Left ventricle myocardium inferior (tissue), 1 donor: ENCODE measurements at places on chromosomes 5 and 9.
A peak's percentile ranks its signal among the peaks of the same experiment; 100 is the strongest.

DNA sequence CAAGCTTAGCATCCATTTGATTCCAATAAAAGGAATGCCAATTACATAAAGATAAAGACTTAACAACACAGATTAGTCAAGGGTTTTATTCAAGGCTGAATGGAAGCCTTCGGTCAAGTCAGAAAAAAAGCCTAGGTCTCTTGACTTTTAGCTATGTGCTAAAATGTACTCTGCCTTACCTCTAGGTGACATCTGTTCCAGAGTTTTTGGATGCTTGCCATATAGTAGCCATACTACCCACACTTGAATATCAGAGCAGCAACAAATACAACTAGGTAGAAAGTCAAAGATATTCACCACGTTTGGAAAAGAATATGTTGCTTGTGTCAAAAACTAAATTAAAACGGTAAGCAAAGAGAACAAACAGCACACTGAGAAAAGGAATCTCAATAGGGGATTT lies 484.7 kb downstream of the ELAVL2 start:
- DNase-seq: no peak

GRCh38 chr9:5321058-5321457 lies 16.5 kb upstream of the RLN2 start:
- no peak for DNase-seq

DNA sequence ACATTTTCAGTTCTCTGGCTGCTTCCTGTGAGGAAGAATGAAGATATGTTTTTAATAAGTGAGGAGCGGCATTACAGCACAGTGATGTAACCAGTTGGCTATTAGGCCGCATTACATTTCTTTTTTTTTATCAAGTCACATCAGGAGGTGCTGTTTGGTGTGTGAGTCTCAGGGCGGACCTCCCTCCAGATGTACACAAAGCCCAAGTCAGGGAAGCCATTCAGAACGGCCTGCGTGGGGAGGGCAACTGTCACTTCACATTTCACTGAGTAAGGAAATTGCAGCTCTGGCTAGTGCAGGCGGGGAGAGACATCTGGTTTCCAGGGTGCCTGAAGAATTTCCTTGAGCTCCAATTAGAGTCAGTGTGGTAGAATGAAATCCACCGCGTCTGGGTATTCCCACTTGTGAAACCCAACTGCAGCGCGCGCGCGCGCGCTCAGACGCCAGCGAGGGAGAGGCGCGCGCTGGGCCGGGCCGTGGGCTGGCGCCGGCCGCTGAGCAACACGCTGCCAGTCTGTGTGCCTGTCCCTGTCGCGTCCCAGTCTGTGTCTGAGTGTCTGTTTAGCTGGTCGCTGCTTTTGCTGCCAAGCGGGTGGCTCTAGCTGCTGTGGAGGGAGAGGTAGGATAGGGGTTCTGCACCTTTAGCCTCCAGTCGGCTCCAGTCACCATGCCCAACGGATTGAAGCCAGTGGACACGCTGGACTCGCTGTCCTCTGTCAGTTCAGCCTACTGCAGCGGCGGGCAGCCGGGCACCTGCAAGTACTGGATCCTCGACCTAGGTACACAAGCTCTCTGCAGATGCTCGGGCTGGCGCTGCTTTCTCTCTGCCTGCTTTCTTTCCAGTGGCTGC lies 140.8 kb upstream of the OTULINL start:
- DNase-seq: peak; percentile 72

DNA sequence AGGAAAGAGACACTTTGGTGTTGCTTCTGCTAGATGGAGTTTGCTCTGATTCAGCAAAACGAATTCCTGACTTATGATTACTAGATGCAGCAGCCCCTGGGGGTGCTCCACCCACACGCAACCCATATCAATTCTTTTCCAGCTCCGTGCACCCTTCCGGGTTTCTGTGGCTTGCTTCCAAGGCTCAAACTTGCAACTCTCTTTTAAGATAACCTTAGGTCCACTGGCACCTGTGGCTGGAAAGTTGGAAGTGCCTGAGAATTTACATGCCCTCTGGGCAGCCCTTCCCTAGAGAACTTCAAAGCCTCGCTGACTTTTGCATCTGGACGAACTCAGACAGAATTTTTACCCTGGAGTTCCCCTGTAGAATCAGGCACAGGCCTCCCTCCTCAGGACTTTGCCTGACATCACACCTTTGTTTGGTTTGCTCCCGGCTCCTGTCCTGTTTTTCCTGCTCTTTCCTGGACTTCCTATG lies 224.9 kb downstream of the SNX18 start:
- no peak for DNase-seq

- DNase-seq: no peak
Measured at GRCh38 chr9:124239249-124240073, 18.3 kb upstream of the NEK6 start.

DNA sequence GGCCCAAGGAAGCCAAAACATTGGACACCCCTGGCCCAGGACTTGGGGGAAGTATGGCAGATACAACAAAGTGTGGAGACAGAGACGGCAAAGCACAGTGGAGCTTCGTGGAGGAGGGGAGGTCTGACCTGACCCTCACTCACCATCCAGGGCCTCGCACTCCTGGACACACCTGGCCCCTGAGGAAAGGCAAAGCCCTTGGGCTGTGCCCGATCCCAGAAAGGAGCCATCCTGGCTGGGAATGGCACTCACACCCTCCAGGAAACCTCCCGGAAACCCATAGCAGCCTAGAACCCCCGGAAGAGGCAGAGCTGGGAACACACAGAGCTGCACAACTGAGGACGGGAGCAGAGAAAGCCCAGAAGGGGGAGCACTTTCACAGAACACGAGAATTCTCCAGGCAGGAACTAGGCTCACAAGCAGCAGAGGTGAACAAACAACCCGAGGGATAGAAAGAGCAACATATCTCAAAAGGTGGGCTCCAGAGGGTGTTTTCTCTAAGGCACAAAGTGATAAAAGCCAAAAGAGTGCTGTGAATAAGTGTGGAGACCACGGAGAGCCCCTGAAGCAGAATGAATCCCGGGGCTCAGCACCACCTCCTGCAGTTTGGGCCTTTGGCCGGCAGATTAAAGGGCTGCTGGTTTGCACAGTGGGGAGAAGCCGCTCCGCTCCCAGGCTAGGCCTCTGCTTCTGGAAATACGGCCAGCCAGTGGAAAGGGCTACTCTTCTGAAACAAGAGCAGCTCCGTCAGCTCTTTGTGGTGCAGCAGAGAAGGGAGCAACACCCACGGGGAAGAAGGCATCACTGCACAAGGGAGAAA lies 108.2 kb downstream of the UBE2R2 start:
- DNase-seq: peak; percentile 38

DNA sequence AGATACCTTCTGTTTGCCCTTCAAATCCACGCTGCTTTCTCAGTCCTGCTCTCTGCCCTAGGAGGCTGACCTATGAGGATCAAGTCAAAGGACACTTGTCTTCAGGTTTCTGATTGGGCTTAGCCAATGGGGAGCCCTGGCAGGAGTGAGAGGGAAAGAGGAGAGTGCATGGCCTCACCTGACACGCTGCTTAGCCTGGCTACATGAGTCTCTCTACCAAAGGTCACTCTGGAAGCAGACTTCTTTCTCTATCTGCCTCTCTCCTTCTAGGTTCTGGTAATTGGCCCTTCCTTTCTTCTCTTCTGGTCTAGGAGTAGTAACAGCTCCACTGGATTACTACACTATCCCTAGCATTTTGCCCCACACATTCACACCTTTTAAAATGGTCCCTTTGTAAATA lies 13.1 kb downstream of the ARSB start:
- DNase-seq: no peak

- no peak for DNase-seq
Measured at GRCh38 chr9:133634081-133634691, 2.0 kb upstream of the DBH start.

- DNase-seq: no peak
Measured at GRCh38 chr9:14768405-14769229, 46.1 kb upstream of the CER1 start.

DNA sequence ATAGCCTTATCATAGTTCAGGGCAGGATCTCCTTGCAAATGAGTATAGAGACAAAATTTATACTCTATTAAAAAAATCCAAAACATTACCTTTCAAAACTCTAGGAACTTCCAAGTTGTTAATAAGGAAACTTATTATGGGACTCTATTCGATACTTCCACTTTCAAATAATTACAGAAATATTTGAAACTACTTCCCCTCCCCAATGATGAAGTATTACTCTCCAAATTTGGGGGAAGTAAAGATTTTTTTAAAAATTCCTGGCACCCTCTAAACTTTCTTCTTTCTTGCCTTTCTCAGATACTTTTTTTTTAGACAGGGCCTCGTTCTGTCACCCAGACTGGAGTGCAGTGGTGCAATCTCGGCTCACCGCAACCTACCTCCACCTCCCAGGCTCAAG lies 35.1 kb downstream of the ANXA2R start:
- DNase-seq: no peak

- no peak for DNase-seq
Measured at GRCh38 chr5:27318701-27319100, 280.3 kb upstream of the CDH9 start.

DNA sequence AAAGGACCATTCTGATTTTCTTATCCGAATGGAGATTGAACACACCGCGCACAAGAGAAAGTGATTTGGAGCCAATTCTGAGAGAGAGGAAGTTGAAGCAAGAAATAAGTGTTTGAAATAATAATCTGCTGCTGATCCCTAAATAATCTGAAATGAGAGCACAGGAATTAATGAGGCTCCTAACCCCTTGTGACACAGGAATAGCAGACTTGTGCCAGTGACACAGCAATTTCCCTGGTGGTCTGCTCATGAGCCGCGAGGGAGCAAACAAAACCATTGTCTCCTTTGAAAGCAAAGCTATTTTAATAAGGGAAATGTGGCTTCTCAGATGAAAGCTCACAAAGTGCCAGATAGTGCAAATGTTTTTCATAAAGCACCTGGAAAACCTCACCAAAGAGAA lies 936.1 kb upstream of the WWC1 start:
- no peak for DNase-seq

- no peak for DNase-seq
Measured at GRCh38 chr9:133467101-133467500, 7.3 kb downstream of the CACFD1 start.

- DNase-seq: peak; percentile 57
Measured at GRCh38 chr5:170100066-170100943, 5.4 kb upstream of the FOXI1 start.

GRCh38 chr9:127182901-127183746 lies 60.7 kb upstream of the ANGPTL2 start:
- DNase-seq: no peak

DNA sequence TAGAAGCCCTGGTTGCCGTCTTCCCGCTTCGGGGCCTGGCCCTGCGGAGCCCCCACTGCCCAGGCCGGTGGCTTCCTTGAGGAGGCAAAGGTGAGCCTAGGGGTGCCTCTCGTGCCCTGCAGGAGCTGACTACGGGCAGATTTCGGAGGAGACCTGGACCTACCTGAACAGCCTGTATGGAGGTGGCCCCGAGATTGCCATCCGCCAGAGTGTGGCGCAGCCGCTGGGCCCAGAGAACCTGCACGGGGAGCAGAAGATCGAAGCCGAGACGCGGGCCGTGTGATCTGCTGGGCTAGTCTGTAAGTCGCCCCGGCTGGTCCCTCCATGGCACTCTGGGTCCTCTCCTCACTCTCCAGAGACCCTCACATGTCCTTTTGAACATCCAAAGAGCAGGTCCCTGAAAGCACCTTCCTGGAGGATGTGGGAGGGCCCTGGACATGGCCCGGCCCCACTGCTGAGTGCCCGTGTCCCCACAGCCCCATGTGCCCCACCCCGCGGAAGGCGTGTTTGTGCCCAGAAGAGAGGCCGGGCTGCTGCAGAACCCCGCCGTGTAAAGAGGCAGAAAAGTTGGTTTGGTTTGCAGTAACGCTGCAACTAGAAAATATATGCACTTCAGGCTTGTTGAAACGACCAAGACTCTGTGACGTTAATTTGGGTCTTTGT lies 44.9 kb downstream of the USP20 start:
- no peak for DNase-seq

- no peak for DNase-seq
Measured at GRCh38 chr9:122360891-122361290, 9.9 kb upstream of the PTGS1 start.

- DNase-seq: no peak
Measured at GRCh38 chr5:64977779-64978178, 209.0 kb downstream of the CWC27 start.

- DNase-seq: no peak
Measured at GRCh38 chr9:81621785-81622259, 67.5 kb downstream of the TLE1 start.

DNA sequence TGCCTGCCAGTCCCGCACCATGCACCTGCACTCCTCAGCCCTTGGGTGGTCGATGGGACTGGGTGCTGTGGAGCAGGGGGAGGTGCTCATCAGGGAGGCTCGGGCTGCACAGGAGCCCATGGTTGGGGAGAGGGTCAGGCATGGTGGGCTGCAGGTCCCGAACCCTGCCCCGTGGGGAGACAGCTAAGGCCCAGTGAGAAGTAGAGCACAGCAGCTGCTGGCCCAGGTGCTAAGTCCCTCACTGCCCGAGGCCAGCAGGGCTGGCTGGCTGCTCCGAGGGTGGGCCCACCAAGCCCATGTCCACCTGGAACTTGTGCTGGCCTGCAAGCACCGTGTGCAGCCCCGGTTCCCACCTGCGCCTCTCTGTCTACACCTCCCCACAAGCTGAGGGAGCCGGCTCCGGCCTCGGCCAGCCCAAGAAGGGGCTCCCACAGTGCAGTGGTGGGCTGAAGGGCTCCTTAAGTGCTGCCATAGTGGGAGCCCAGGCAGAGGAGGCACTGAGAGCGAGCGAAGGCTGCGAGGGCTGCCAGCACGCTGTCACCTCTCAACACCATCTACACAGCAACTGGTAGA lies 88.5 kb upstream of the ELAVL2 start:
- DNase-seq: no peak

- DNase-seq: no peak
Measured at GRCh38 chr9:100287186-100287585, 65.6 kb downstream of the TEX10 start.

GRCh38 chr5:37631939-37632338 lies 207.9 kb downstream of the GDNF start:
- DNase-seq: no peak

DNA sequence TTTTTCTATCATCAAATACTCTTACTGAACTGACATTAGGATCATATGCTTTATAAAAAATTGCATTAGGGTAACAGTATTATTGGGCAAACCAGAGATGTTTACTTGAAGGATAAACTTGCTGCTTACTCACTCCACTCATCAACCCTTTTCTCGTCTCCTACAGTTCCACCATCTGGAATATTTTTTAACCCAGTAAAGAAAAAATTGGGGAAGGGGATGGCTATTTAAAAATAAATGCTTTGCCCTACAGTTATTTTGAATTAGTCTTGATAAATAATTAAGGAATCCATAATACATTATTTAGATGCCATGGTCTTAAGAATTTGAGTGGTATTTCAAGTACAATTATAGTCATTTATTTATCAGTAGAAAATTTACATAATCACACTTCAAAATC lies 225.8 kb downstream of the MEF2C start:
- DNase-seq: no peak

DNA sequence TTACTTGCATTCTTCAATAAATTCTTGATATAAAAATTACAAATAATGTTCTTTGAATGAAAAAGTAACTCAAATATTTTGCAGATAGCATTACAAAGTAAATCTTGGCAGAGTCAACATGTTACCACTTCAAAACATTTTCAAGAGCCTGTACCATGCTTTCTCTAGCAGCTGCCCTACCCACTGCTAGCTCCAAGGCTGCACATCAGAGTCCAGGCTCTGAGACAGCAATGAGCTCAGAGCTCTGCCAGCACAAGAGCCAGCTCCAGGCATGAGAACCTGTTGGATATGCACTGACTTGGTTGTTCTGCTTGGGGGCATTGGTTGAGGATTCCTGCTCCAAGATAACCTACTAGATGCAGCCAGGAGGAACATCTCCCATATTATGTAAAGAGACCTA lies 211.3 kb upstream of the HAPLN1 start:
- DNase-seq: no peak
